ENCODE measurements at places on chromosomes 2 and 18. TPM values are rescaled to one million over a fixed set of nuclear protein-coding genes. Genes with fewer than 3 reads are reported as not detected.

Gene IL36B
- not detected for total RNA-seq

Gene FLACC1
- 0.98 TPM for total RNA-seq

Gene L3MBTL4
- 7.5 TPM for total RNA-seq

DNA sequence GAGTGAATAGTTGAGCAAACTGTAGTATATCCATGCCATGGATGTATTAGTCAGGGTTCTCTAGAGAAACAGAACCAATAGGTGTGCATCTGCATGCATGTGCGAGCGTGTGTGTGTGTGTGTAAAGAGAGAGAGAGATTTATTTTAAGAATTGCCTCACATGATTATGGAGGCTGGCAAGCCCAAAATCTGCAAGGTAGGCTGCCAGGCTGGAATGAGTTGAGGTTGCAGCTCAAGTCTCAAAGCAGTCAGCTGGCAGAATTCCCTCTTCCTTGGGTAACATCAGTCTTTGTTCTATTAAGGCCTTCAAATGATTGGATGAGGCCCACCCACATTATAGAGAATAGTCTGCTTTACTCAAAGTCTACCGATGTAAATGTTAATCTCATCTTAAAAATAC, 187.8 kb downstream of the ANAPC1 start:
- no peaks in the 10 kb centered on the region for H3K4me1 ChIP-seq
- H3K4me3 ChIP-seq, result no peak overlapping the region
- DNase-seq, result no peak
- no peak overlapping the region for H3K27ac ChIP-seq
- H3K27me3 ChIP-seq, result no peaks in the 10 kb centered on the region

DNA sequence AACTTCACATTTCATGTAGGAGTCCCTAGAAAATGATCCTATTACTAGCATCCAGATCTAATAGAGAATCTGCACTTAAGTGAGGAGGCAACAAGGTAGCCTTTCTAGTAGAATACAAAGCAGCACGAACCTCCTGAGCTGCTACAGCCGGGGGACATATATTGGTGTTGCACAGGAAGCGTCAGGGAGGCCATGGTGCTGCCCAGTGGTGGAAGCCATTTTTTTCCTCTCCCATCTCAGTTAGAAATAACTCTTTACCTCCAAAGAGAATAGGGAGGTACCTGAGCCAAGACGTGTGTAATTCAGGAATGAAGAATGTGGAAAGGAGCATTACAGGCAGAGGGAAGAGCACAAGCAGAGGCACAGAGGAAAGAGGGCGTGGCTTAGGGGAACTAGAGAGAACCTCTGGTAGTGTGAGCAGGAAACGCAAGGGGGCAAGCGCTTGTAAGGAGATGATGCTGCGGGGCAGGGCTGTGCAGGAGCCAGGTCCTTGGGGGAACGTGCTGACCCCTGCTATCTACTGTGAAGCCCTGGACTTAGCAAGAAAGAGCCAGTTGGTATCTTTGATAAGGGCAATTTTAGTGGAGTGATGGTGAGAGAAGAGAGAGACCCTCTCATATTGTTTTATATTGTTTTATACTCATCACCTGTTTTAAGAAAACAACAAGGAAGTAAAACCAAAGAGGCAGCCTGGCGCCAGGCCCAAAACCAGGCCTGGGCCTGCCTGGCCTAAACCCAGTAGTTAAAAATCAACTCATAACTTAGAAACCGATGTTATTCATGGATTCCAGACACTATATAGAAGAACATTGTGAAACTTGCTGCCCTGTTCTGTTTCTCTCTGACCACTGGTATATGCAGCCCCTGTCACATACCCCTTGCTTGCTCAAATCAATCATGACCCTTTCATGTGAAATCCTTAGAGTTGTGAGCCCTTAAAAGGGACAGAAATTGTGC, 50.0 kb upstream of the TTC39C start:
- no peak for DNase-seq
- H3K4me3 ChIP-seq, result no peak overlapping the region
- H3K27ac ChIP-seq, result no peak overlapping the region
- H3K36me3 ChIP-seq, result no peaks in the 10 kb centered on the region
- H3K27me3 ChIP-seq, result no peaks in the 10 kb centered on the region

DNA sequence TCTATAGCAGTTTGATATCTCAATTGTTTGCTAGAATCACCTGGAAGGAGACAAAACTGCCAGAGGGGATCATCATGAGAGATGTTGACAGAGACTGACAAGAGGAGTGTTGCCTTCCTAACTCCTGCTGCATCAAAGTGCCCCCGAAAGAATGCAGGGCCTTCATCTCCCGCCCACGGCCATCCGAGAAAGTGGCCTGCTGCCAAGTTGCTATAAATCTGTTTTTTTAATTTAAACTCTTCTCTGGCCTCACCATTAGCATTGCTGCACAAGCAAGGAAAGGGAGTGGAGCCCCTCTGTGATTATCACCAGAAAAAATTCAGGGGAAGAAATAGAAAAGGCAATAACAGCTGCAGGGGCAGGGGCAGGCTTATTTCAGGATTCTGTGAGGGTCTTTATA, 238.1 kb upstream of the EPHA4 start:
- no peaks in the 10 kb centered on the region for H3K27me3 ChIP-seq
- DNase-seq, result no peak
- H3K27ac ChIP-seq, result no peak overlapping the region
- no peak overlapping the region for H3K4me3 ChIP-seq
- H3K36me3 ChIP-seq, result no peaks in the 10 kb centered on the region

DNA sequence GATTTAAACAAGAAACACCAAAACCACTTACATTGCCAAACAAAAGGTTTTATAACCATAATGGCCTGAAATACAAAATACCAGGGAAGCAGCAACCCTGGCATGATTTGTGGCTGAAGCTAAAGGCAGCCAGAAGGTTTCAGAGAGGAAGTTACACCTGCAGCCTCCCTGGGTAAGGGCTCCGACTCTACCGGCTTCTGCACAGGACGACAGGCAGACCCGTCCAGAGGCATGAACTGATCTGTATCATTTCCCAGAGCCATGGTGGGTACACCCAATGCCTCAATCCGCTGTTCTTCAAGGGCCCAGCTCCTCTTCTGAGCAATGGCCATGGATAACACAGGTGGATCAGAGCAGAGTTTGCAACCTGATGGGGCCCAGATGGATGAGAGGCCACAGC, 71.6 kb downstream of the PXDN start:
- DNase-seq, result no peak
- no peaks in the 10 kb centered on the region for H3K27me3 ChIP-seq
- H3K4me3 ChIP-seq, result no peak overlapping the region
- H3K27ac ChIP-seq, result no peak overlapping the region
- H3K4me1 ChIP-seq, result no peaks in the 10 kb centered on the region

- no peak overlapping the region for H3K27ac ChIP-seq
- no peaks in the 10 kb centered on the region for H3K27me3 ChIP-seq
- H3K4me1 ChIP-seq, result no peaks in the 10 kb centered on the region
Measured at GRCh38 chr2:209321076-209321475, 102.8 kb upstream of the MAP2 start.

DNA sequence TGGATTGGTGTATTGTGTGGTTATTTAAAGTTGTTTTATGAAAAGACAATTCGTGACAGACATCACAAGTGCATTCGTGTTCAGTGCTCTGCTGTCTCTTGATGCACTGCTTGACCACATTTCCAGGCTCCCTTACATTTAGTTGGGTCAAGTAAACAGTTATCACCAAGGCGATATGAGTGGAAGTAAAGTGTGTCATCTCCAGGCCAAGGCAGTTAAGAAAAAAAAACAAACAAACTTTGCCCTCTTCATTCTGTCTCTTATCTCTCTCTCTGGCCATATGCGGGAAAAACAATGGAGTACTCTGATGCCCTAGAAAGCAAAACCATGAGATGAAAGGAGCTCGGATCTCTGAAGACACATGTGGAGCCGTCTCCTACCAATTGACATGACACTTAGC, 131.1 kb downstream of the DSEL start:
- H3K4me3 ChIP-seq, result no peak overlapping the region
- H3K27me3 ChIP-seq, result no peaks in the 10 kb centered on the region

Measured in tibial nerve (tissue), 4 donors.